ENCODE measurements at places on chromosomes 7 and 10. TPM values are rescaled to one million over a fixed set of nuclear protein-coding genes. Genes with fewer than 3 reads are reported as not detected.

SEC24C gene
- 88.4 TPM for total RNA-seq

GRCh38 chr10:71131508-71132088 lies 80.8 kb upstream of the UNC5B start:
- DNase-seq: no peak

GIMAP1 gene
- total RNA-seq: not detected

DNA sequence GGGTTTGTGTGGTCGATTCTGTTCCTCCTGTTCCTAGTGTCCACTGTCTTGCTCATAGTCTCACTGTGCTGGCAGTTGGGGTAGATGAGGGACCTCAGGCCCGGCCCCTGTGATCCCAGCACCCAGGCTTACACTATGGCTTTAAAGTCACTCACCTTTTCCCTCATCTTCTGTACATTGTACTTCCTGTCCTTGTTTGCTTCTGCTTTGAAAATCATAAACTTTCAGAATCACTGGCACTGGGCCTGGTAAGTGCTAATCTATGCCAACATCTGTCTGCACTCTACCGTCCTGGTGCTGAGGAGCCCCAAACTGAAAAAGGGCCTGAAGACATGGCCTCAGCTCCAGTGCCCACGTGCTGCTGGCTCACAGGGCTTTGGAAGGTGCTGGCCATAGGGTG lies 5.7 kb upstream of the TAS2R60 start:
- no peak for DNase-seq
